Heart right ventricle (tissue), 16 donors: ENCODE measurements at places on chromosomes 11 and 22. TPM values are rescaled to one million over a fixed set of nuclear protein-coding genes. Genes with fewer than 3 reads are reported as not detected.

GRCh38 chr22:11616811-11617210 lies 3911.2 kb upstream of the OR11H1 start:
- DNase-seq = no peak

CENPM gene
- 1.7 TPM for polyA plus RNA-seq

DRICH1 gene
- 0.44 TPM for polyA plus RNA-seq

DNA sequence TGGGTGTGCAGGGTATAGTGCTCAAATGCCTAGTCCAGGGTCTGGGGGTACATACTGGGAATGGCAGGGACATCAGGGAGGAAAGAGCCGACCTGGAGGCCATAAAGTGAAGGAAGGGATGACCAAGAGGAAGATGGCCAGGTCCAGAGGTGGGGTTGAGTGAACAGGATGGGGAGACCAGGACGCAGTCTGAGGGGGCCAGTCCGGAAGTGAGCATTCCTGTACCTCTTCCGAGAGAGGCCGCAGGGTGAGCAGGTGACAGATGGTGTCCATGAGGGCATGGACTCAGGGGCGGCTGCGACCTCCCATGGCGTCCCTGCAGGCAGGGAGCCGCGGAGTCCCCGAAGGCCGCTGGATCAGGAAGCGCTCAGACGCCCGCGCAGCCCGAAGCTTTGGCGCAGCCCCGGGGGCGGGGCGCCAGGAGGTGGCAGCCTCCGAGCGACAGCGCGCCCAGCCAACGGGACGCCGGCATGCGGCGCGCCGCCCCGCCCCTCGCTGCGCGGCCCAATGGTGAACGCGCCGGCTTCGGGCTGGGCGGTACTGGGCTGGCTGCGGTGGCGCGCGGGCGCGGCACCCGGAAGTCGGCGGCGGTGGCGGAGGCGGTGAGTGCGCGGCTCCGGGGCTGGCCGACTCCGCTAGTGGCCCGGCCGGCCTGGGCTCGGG lies at the start of gene TANGO2:
Gene TANGO2 (plus strand): TSS at position 578 of the 663 bp plus-strand sequence. CDS start 15,689 bp downstream, outside the sequence.
- DNase-seq = peak; percentile 95

DNA sequence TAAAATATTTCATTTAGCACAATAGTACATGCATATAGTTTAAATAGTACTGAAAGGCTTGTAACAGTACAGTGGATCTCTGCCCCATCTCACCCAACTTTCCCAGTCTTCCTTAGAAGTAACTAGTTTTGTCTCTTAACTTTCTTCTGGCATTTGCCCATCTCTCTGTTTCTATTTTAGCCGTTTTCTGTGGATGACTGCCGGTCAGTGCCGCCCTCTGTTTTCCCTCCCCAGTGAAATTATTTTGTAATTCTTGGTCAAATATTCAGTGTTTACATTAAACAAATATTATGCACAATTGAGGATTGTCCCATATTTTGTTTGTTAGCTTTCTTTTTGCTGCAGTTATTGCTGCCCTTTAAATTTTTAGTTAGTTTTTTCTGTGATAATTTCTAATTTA lies 8.3 kb downstream of the PDHX start:
- DNase-seq = no peak

DNA sequence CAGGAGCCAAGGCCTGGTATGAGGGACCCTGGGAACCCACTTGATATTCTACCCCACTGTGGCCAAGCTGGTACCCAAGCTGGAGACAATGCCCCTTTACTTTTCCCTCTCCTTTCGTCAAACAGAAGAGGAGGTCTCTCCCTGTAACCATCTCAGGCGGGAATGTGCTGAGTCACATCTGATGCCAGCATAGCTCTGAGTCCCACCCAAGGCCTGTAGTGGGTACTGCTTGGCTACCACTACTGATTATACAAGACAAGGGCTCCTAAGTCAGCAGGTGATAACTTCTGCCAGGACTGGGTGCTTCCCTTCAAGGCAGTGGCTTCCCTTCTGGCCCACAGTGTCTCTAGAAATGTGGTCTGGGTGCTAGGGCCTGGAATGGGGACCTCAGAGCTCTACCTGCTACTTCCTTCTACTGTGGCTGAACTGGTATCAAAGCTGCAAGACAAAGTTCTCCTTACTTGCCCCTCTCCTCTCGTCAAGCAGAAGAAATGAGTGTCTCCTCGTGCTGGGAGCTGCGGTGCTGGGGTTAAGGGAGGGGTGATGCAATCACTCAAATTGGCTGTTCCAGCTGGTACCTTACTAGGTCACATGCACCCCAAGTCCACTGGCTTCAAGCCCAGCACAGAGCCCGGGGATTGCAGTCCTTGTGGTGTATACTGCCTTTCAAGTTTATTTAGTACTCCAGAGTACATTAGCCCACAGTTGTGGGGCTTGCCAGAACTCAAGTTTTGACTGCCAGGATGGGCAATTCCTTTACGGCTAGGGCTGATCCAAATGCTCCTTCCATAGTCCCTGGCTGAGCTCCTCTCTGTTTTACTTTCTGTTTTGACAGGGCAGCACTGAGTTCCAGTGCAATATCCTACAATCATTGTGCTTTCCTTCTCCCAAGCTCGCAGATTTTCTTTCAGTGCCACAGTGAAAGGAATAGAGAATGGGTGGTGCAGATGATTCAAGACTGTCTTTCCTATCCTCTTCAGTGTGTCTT lies 419.7 kb upstream of the CNTN5 start:
- DNase-seq = peak; percentile 14

YWHAH gene
- polyA plus RNA-seq = 87.2 TPM

DNA sequence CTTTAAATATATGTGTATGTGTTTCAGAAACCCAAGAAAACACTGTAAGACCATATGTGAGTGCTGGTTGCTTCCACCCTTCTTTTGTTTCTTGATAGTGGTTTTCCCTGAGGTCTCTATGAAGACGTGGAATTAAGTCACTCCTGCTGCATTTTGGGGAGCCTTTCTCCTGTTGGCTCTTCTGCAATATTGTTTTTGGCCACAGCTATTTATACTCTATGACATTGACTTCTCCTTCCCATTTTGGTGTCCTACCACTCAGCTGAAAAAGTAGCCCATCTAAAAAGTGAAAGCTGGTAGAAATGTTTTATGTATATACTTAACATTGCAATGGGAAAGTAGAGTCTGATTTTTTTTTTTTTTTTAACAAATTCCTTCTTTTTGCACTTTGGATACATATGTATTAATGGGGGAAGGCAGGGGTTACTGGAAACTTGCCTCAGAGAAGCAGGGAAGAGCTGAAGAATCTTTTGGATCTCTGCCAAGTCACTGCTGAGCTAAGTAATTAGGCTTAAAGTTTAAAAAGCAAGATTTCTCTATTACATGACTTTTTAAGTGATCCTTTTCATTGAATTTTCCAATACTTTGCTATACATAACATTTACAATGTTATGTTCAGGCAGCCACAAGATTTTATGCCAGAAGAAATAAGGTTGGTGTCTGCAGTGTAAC lies 1.8 kb downstream of the TTC17 start:
- DNase-seq = no peak

TENM4 gene
- 1.0 TPM for polyA plus RNA-seq

GRCh38 chr11:106399624-106400023 lies 322.2 kb downstream of the AASDHPPT start:
- DNase-seq = no peak

TUB gene
- polyA plus RNA-seq = 2.4 TPM

- no peak for DNase-seq
Measured at GRCh38 chr11:101262258-101262657, 132.6 kb upstream of the PGR start.

MPZL2 gene
- 8.8 TPM for polyA plus RNA-seq

- DNase-seq = no peak
Measured at GRCh38 chr22:48156603-48157355, 1394.3 kb downstream of the TBC1D22A start.

GRCh38 chr11:2892215-2892966 lies 6.8 kb upstream of the CDKN1C start:
- peak; percentile 83 for DNase-seq

DNA sequence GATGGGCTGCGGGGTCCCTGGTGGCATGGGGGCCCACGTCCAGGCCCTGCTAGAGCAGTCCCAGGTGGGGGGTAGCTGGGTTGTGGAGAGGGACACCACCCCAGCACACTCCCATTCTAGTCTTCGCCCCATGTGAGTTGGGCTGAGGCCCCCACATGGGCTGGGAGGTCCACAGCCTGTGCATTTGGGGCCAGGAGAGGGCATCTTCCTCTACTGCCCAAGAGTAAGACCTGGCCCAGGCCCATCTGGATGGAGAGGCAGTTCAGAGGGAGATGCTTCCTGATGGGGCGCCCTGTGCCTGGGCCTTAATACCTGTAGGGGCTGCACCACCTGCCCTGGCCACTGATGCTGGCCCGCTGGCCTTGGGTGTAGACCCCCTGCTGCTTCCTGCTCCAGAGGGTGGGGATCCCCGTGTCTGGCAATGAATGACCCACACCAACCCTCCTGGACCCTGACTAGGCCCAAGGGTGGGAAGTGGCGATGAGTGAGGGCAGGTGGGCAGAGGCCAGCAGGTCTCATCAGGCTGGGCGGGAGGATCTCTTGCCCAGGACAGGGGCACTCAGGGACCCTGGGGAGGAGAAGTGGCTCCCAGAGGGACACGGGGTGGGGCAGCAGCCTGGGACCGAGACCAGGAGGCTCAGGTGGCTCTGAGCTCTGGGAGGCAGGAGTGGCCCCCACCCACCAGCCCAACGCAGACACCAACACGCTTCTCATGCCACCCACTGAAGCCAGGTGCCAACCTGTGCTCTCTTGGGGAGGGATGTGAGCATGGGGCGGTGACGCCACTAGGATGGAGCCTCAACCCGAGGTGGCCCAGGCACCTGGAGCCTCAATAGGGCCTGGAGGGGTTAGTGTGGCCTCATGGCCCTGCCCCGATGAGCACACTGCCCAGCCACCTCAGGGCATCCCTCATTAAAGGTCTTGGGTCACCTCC lies 17.4 kb upstream of the GNB1L start:
- no peak for DNase-seq

TBX1 gene
- polyA plus RNA-seq = 0.61 TPM

DNA sequence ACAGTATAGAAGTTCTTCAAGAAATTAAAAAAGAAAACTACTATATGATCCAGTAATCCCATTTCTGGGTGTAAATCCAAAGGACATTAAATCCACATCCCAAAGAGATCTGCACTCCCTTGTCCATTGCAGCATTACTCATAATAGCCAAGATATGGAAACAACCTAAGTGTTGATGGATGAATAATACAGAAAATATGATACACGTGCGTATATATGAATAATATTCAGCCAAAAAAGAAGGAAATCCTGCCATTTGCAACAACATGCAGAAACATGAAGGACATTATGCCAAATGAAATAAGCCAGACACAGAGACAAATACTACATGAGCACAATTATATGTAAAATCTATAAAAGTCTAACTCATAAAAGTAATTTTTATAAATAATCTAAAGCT lies 306.3 kb upstream of the ANO3 start:
- no peak for DNase-seq

DNA sequence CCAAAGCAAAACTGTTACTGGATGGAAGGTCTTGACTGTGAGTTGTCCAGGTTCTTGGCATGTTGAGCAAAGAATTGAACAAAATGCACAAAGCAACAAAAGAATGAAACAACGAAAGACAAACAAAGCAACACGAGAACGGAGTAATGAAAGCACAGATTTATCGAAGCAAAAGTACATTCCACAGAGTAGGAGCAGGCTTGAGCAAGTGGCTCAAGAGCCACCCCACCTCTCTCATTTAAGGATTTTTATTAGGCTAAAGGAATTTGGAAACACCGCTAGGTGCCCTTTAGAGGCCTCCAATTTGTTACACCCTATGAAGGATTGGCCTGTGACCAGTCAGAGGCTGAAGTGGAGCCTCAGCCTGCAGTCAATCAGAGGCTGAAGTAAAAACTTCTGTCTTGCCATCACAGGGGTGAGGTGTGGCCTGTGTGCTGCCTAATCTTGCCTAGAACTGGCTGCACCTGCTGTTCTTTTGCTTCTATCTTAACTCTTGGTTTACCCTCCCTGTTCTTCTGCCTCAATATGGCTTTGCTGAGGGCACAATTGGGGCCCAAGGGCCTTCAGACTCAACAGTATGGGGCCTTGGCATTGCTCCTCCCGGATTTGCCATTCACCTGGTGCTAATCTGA lies 59.4 kb upstream of the FTH1 start:
- DNase-seq = no peak

GRCh38 chr11:342328-342727 lies 21.7 kb upstream of the IFITM3 start:
- no peak for DNase-seq

DEPDC7 gene
- polyA plus RNA-seq = 0.30 TPM

GRCh38 chr22:25452116-25452700 lies 112.3 kb upstream of the GRK3 start:
- no peak for DNase-seq

DNA sequence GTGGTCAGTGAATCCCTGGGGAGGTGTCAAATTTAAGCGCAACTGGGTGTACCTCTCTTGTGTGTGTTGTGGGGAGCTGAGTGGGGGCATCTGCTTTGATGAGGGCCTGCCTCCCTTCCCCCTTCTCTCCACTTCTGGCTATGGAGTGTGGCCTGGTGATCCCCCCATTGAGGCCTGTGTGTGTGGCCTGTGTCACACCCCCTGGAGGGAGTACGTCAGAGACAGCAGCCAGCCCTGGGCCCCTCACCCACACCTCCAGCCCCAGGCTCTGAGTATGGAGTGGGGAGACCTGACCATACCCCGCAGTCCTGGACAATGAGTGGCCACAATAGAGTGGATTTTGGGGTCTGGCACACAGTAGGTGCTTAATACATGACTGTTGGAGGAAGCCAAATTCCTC lies 51.4 kb upstream of the EIF3D start:
- no peak for DNase-seq

DNA sequence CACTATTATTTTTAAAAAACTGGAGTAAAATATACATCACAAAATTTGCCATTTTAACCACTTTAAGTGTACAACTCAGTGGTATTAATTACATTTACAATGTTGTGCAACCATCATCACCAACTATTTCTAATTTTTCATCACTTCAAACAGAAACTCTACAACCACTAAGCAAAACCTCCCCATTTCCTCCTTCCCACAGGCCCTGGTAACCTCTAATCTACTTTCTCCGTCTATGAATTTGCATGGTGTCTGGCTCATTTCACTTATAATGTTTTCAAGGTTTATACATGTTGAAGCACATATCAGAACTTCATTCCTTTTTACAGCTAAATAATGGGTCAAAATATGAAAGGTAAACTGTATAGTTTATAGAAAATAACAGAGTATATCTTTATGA lies 24.4 kb downstream of the DDI1 start:
- no peak for DNase-seq

DNA sequence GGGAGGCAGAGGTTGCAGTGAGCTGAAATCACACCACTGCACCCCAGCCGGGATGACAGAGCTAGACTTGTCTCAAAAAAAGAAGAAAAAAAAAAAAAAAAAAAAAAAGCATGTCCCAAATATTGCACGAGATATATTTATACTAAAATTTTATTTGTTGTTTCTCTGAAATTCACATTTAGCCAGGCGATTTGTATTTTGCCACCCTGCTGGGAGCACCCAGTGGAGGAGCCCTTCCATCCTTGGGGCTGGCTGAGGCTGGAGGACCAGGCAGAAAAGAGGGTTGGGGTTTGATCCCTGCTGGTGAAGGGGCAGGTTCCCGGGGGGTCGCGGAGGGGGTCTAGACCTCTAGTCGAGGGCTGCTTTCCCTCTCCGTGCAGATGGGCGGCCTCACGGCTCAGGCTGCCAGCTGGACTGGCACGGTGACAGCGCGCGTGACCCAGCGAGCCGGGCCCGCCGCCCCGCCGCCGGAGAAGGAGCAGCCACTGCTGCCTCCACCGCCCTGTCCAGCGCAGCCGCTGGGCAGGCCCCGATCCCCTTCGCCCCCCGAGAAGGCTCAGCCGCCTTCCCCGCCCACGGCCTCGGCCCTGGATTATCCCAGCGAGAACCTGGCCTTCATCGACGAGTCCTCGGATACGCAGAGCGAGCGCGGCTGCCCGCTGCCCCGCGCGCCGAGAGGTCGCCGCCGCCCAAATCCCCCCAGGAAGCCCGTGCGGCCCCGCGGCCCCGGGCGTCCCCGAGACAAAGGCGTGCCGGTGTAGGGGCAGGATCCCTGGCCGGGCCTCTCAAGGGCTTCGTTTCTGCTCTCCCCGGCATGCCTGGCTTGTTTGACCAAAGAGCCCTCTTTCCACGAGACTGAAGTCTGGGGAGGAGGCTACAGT lies 952 bp upstream of the CATSPERZ start:
- DNase-seq = peak; percentile 60
